Activated T-cell treated with anti-CD3 and anti-CD28 coated beads for 4 hours (primary cell): ENCODE measurements at places on chromosomes 11 and 22.

- DNase-seq: no peak
These were observed 131.2 kb downstream of the TTC17 start for GRCh38 chr11:43489869-43490465.

- DNase-seq: no peak
These were observed 1005.1 kb downstream of the BRD1 start for GRCh38 chr22:48822278-48823233.

GRCh38 chr22:39138357-39138997, 14.0 kb downstream of the CBX7 start:
- DNase-seq: no peak

DNA sequence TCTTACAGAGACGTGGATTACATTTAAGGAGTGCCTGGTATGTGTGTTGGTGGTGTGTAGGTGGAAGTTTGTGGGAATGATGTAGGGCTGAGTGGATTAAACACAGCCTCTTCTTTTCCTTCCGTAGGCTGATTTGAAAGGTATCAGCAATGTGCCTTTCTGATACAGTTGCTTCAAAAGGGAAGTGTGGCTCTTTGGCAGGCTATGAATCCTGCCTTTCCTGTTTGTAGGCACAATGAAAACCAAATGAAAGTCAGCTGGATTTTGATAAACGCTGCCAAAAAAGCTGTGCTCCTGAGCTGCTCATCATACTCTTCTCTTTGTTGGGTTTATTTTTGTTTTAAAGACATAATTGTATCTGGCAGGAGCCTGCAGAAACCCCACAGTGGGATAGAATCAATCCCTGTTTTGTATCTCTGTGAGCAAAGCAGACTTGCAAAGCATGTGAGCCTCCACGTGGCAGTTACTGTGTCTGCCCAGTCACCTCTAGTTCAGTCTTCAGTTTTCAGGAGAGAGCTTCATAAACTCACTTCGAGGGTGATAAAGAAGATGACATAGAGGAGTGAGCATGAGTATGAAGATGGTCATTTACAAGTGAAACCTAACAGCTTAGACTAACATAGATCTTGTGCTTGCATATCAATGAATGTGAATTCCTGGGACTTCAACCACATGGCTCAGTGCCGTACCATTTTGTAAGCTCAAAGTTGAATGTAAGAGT, 655.7 kb upstream of the KIRREL3 start:
- no peak for DNase-seq

- DNase-seq: no peak
These were observed 4.5 kb upstream of the JAML start for GRCh38 chr11:118229274-118229847.
